ENCODE measurements at places on chromosomes 2 and 18.
A peak's percentile ranks its signal among the peaks of the same experiment; 100 is the strongest.

DNA sequence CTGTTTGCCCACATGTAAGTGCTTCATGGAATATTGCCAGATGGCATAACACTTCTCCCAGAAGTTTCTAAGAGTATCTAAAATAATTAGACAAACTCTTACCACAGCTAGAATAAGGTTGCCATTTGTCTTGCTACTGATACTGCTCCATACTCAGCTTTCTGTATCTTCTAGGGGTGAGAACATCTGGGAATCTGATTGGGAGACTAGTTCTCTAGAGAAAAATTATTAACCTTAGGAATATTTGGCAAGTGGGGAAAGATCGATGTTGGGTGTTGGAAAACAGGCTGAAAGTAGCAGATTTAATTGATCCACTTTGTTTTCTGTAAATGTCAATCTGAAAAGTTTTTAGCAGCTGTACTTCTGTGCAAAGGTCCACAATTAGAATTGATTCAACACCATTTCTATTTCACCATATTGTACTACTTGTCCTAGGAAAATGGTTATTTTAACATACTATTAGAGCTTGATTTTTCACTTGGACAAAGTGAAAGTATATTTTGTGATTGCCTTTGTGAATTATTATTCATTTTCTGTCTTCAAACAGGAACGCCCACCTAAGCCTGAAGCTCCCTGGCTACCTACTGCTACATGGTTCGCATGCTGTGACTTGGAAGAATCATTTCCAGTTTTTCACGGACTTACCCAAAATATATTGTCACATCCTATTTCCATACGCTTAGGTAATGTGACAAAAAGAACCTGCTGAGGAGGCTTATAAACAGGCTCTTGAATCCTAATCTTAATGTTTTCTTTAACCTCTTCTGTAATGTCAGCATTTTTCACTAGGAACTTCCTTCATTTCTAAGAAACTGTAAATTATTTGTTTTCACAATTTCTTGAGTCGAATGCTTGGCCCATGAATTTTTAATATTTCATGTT is 147.7 kb downstream of the TRABD2A start:
- no peak for DNase-seq

- DNase-seq, result no peak
These were observed 536.3 kb upstream of the GCFC2 start for GRCh38 chr2:76247006-76247405.

GRCh38 chr2:71829008-71829407 is 318.7 kb downstream of the CYP26B1 start:
- no peak for DNase-seq

GRCh38 chr18:78739882-78740677 is 239.5 kb upstream of the SALL3 start:
- DNase-seq, result no peak

GRCh38 chr18:32019251-32019948 is 775 bp downstream of the RNF125 start:
- DNase-seq, result peak; percentile 34

DNA sequence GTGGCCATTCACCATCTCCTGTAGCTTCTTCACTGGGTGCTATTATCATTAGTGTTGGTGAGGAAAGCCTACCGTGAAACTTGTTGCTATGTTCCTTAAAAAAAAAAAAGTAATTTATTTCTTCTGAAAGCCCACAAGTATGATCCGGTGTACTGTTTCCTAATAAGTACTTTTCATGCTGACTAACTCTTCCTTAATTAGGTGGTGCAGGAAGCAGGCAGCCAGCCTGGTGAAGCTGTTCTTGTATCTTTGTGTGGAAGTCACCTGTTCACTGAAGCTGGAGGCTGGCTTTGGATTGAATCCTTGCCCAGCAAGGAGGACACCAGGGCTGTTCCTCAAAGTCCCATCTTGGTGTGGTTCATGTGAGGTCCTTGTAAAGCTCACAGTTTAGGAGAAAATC is 321.7 kb upstream of the THSD7B start:
- DNase-seq, result no peak

DNA sequence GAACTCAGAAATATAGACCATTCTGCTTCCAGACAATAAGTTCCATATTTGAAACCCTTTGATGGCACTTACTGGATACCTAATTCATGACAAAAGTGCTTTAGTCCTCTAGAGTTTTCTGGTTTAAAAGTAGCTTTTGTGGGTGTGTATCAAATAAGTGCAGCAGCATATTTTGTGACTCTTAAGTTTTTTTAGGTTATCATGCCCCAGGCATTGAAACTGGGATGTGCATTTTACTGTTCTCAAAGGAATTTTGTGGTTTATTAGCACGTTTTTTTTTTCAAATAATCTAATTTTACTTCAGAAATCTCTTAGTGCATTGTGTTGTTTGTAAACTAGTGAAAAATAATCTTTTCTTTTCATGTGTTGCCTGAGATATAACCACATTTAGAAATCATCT is 1.5 kb downstream of the XRCC5 start:
- DNase-seq, result no peak

GRCh38 chr18:24878289-24878688 is 417.9 kb downstream of the HRH4 start:
- no peak for DNase-seq

DNA sequence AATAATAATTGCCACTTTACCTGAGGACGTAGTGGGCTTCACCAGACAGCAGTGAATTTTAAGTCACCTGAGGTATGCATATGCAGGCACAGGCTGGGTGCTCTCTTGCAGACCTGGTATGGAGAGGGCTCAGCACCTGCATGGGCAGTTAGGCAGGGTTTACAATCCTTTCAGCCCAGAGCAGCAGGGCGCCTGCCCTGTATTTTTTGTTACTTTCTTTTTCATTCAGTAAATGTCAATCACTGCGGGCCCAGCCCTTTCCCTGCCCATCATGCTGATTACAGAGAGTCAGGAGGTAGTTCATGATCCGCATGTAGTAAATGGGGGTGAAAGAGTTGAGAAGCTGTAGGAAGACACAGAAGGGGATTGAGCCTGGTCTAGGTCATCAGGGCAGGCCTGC is 147.0 kb upstream of the ALPP start:
- no peak for DNase-seq

DNA sequence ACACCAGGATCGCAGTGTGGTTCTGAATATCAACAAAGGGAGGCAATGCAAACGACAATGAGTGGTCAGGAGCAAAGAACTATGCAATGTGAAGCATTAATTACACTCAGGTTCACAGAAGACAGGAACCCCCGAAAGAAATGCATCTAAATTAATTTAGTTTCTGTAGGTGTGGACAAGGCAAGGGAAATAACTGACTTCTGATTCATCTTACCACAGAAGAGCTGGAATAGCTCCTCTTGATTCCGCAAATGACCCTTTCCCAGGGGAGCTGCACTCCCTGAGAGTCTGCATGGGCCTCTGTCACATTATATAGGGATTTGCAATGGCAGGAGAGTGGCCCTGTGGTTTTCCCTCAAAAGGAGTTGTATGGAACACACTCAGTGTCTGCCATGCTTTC is 263.9 kb upstream of the APCDD1 start:
- DNase-seq, result no peak

- no peak for DNase-seq
These were observed 28.6 kb upstream of the PPP4R1 start for GRCh38 chr18:9642799-9643462.

GRCh38 chr2:5472673-5473072 is 219.5 kb upstream of the SOX11 start:
- no peak for DNase-seq

DNA sequence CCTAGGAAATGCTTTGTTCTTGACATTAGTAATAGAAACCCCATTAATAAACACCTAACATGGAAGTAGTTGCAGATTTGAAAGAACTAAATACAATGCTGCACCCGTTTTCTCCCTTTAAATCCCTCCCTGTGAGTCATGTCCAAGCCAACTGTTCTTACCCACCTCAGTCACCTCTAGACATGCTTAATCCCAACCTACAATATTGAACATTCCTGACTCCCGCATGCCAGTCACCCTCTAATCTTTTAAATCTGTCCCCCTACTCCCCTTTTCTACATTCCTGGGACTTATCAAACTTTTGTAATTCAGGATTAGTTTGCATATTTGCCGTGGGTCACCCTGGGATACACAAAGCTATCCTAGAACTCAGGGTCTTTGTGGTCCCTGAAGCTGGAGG is 374.6 kb downstream of the IRS1 start:
- DNase-seq, result no peak

GRCh38 chr2:79977792-79978191 is 326.8 kb downstream of the LRRTM1 start:
- no peak for DNase-seq

- DNase-seq, result no peak
These were observed 40.2 kb upstream of the EML4 start for GRCh38 chr2:42128721-42129486.

GRCh38 chr18:5600378-5601071 is 56.7 kb upstream of the EPB41L3 start:
- no peak for DNase-seq

DNA sequence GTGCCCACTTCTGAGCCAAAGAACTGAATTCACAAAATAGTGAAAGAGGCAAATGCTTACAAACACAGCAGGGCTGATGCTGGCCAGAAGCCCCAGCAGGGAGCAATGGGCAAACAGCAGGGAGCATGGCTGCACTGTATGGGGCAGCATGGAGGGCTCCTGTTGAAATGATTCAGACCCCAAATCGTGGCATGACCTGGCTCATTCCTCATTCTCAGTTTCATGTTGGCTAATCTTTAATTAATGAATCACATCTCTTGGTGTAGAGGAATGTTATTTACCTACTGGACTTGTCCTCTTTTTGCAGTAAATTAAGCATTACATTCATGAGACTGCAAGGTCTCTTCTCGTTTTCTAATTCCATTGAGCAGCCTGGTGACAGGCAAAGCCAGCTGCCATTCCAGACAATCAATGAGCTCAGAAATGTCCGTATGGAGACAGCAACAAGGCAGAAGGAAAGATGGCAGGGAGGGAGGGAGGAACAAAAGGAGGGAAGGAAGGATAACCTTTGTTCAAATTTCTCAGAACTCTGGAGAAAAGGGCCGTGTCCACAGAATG is 84.9 kb upstream of the ST8SIA3 start:
- DNase-seq, result no peak

DNA sequence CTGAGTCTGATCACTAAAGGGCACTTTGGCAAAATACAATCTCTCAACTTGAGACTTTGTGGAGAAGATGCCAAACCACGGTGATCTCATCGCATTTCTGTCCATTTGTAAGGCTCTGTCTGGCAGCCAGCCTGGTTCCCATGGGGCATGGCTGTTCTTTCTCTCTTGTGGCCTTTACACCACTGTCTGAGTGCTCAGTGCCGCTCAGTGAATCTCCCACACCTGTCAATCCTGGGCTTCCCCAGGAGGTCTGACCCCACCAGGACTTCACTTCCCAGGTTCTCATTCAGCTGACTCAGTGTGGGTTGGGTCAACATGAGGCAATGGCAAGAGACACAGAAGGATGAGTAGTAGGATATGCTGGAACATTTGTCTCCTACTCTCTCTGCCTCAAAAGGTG is 96.8 kb upstream of the TRIB2 start:
- DNase-seq, result peak; percentile 15

DNA sequence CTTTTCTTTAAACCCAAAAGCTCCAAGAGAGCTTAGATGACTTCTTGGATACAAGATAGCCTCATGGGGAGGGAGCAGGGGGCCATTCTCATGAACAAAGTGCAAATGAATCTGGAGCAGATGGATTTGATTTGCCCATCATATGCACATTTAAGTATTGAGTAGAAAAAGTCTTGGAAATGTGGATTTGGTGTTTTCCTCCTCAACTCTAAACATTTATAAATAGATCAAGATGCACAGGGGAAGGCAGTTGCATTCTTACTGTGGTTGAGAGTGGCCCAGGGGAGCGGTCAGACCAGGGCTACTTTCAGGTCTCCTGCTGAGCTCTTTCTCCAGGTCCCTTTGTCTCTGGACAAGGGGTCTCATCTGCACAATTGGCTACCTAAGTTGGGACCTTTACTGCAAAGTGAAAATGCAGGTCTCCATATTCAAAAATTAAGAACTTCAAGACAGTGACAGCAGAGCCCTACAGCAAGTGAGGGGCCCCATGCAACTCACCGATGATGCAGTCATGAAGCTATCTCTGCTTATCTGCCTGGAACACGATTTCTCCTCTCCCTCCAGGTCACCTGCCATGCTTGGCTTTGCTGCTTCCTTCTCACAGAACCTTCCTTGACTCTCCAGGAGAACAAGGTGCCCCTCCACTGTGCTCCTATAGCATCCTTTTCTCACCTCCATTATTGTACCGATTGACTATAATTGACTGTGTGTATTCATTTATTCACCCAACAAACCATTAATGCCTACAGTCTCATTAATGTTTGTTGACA is 145.4 kb downstream of the LPIN1 start:
- DNase-seq, result no peak

DNA sequence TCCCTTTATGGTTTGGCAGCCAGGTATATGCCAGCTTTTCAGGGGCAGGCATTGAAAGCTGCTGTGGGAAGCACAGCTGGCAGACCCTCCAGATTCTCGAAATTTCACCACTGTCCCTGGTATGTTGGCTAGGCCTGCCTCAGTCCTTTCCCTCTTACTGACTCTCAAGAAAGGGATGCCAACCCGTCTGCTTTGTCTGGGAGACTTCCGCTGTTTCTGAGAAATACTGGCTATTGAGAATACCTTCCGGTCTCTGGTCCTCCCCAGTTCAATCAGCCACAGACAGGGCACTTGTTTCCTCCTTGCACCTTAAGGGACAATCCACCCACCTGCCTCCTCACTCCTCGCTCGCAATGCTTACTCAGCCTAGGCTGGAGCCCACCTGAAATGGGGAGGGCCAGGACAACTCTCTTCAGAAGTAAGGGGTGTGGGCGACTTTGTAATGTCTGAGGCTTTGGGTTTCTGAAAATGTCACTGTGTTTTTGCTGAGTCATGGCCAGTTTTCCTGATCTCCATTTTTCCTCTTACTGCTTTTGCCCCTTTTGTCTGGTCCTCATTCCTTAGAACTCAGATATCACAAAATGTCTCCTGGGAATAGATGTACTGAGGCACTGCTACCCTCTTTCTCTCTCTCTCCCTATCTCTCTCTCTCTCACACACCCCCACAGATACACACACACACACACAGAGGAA is 571.1 kb downstream of the TNS1 start:
- DNase-seq, result no peak

GRCh38 chr2:240308111-240308651 is 127.3 kb upstream of the GPC1 start:
- no peak for DNase-seq

- no peak for DNase-seq
These were observed 279.6 kb downstream of the SLC4A3 start for GRCh38 chr2:219907011-219907365.

DNA sequence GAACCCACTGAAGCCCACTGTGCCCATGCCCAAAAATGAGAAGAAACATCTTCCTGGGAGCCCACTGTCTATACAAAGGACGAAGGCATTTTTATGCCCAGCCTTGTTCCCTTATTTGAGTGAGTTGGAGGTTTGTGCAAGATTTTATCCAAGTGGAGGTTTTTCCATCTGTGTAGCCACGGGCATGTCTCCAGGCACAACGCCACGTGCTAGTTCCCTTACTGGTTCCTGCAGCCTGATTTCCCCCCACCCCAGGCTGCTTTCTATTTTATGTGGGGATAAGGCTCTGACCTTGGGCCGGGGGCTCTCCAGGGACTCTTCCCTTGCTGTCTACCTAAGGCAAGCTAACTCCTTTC is 22.2 kb upstream of the TXNL4A start:
- no peak for DNase-seq
